ENCODE measurements at places on chromosomes 13 and 19. TPM values are rescaled to one million over a fixed set of nuclear protein-coding genes. Genes with fewer than 3 reads are reported as not detected.

PRSS57 gene
- total RNA-seq = 0.34 TPM

PSG11 gene
- total RNA-seq = not detected

- DNase-seq = no peak
Observed at GRCh38 chr13:53150568-53150967, 122.0 kb downstream of the OLFM4 start.

DNA sequence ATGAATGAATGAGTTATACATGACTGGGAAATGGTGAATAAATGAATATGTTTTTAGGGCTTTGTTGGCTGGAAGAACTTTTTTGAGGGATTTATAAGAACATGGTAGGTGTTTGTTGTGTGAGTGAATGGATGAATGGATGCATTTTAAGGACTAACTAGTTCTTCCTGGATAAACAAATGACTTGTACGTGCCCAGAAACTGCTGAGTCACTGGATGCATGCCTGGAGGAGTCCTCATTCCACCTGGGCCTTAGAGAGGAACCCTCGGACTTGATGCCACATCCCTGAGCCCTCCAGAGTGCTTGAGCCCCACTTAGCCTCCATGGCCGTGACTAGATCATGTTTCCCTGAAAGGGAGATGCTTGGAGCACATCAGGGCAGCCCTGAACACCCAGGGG lies 153.4 kb downstream of the DPF1 start:
- DNase-seq = no peak

- DNase-seq = no peak
Observed at GRCh38 chr19:51194527-51195315, 30.2 kb upstream of the CD33 start.

PDX1 gene
- total RNA-seq = not detected

ICAM4 gene
- total RNA-seq = 0.29 TPM

- DNase-seq = no peak
Observed at GRCh38 chr19:35545855-35546381, 492 bp downstream of the TMEM147 start.

FAM216B gene
- not detected for total RNA-seq

GRCh38 chr19:17807731-17808316 lies 12.9 kb downstream of the B3GNT3 start:
- DNase-seq = no peak

MISP gene
- not detected for total RNA-seq

GRCh38 chr19:48401287-48401686 lies 7.8 kb downstream of the GRIN2D start:
- DNase-seq = no peak

DNA sequence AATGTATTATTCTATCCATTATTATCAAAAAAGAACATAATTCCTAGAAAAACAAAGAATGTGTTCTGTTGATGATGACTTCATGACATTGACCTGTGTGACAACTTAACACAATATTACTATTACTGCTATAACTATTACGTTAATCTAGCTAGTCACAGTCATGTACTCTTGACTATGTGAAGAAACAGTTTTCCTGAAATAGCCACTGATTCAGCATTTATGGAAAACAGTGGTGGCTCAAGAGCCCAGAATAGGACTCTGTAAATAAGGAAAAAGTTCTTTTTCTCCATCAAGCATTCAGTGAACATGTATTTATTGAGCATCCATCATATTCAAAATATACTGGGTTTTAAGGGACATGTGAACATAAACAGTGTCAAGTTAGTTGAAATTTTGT lies 93.5 kb downstream of the COG6 start:
- DNase-seq = no peak

DNA sequence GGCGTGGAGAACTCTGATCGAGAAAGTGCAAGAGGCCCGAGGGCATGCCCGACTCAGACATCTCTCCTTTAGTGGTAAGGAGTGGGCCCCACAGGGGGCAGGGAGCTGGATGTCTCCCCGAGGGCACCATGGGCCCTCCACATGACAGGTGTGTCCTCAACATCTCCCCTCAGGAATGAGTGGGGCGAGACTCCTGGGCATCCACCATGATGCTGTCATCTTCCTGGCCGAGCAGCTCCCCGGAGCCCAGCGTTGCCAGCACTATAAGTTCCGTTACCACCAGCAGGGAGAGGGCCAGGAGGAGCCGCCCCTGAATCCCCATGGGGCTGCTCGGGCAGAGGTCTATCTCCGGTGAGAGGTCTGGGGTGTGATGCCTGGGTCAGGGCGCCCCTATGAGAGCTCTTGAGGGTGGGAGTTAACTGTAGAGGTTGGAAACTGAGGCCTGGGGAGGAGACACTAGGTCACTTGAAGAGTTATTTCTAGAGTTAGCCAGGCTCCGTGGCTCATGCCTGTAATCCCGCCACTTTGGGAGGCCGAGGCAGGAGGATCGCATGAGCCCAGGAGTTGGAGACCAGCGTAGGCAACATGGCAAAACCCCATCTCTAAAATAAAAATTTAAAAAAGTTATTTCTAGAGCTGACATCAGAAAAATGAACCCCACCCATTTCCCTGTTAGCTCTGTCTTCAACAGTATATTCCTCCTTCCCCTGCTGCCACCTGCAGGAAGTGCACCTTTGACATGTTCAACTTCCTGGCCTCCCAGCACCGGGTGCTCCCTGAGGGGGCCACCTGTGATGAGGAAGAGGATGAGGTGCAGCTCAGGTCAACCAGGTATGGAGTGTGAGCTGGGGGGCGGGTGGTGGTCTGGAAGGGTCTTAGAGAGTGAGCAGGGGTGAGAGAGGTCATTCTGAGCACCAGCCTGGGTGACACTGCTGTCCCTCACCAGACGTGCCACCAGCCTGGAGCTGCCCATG lies 5.1 kb downstream of the IGFLR1 start:
- no peak for DNase-seq

- DNase-seq = no peak
Observed at GRCh38 chr13:44853641-44854040, 135.6 kb downstream of the NUFIP1 start.

DNA sequence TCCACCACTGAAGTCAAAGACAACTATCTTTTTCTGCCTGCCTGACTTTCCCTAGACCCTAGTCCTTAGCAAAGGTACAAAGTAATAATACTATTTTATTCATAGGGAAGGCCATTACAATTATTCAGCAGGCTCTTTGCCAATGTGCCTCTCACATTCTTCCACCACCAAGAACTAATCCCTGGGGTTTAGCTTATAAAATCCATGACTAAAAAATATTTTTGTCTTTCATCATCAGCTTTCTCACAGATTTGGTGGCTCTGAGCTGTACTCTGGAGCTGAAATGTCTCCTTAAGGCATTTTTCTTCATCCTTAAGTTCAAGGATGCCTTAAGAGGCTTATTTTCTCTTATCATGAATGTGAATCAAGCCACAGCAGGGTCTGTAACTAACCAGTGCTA lies 96.1 kb downstream of the OXGR1 start:
- no peak for DNase-seq

FXYD1 gene
- 44.4 TPM for total RNA-seq

DNA sequence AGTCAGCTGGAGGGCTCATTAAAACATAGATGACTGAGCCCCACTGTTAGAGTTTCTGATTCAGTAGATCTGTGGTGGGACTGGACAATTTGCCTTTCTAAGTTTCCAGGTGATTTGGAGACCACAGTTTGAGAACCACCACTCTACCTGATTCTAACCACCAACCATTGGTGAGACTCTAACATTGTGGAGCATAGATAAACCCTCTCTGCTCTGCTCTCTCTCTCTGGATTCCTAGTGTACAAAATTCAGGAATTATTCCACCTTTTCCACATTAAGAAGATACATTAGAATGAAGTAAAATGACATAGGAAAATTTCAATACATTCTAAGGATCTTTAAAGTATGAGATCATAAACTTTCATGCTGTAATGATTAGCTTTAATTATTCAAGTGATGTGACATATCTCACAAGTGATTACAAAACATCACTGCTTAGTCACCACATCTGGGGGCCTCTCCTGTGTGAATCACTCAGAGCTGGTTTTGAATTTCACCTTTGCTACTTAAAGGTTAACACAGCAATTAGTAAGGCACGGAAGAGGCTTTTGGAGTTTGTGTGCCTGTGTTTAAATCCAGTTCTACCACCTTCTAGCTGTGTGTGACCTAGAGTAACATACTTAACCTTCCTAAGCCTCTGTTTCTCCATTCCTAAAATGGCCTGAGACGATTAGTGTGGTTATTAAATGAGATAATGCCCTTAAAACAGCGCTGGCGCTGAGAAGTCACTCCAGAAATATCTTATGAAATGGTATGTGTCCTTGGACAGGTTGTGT lies 78.5 kb upstream of the NBEA start:
- DNase-seq = no peak

DNA sequence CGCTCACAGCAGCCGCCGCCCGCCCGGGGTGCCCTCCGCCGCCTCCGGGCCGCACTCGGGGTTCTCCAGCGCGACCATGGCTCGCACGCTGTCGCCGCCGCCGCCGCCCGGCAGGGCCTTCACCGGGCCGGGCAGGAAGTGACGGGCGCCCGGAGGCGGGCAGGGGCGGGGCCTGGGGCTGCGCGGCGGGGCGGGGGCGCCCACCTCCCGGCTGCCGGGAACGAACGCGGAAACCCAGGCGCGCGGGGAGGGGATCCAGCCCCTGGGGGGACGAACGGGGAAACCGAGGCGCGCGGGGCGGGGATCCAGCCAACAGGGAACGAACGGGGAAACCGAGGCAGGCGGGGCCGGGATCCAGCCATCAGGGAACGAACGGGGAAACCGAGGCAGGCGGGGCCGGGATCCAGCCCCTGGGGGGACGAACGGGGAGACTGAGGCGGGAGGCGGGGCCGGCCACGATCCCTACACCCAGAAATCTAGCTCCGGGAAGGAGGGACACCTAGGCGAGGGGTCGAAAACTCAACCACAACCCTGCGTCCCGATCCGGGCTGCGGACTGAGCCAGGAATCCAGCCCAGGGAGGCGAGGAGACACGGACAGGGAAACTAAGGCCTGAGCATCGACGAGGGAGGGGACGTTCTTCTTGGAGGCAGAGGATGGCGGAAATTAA lies at the start of gene R3HDM4:
R3HDM4 (minus strand) TSS at position 140 of the 669 bp plus-strand sequence; CDS start at position 78, 62 bp downstream.
- no peak for DNase-seq

DNA sequence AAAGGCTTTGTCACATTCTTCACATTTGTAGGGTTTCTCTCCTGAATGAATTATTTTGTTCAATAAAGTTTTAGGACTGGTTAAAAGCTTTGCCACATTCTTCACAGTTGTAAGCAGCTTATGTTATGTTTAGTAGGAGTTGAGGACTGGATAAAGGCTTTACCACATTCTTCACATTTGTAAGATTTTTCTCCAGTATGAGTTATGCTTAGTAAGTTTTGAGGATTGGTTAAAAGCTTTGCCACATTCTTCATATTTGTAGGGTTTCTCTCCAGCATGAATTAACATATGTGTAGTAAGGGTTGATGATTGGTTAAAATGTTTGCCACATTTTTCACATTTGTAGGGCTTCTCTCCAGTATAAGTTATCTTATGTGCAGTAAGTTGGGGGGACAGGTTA lies 79.9 kb downstream of the ZNF431 start:
- DNase-seq = no peak

RDH8 gene
- not detected for total RNA-seq

- no peak for DNase-seq
Observed at GRCh38 chr13:50072676-50073075, 57.4 kb downstream of the KCNRG start.

WDR87 gene
- not detected for total RNA-seq

DNA sequence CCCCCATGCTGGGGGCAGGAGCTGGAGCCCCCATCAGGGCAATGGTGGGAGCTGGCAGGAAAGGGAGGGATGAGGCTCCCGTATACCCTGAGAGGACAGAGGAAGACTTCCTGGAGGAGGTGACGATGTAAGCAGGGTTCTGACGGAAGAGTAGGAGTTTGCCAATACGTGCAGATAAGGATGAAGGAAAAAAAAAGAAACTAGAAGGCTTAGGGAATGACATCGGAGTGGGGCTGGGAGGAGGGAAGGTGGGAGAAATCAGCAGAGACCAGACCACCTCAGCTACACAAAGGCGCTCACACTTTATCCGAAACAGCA lies 32.3 kb downstream of the ARHGEF18 start:
- DNase-seq = no peak

- DNase-seq = no peak
Observed at GRCh38 chr19:48363500-48363809, 285 bp downstream of the TMEM143 start.

- no peak for DNase-seq
Observed at GRCh38 chr19:8023371-8023770, 17.9 kb upstream of the ELAVL1 start.

NLRP9 gene
- not detected for total RNA-seq

GRCh38 chr13:66689628-66690027 lies 540.5 kb downstream of the PCDH9 start:
- no peak for DNase-seq

GRCh38 chr13:100124265-100124664 lies 35.4 kb downstream of the PCCA start:
- no peak for DNase-seq

- DNase-seq = no peak
Observed at GRCh38 chr13:60094385-60095088, 69.2 kb downstream of the DIAPH3 start.

PNMA8B gene
- 3.3 TPM for total RNA-seq

- peak; percentile 53 for DNase-seq
Observed at GRCh38 chr19:35378356-35378755, 7.5 kb downstream of the GPR42 start.

- no peak for DNase-seq
Observed at GRCh38 chr13:97387485-97387839, 46.5 kb upstream of the RAP2A start.

TMEM150B gene
- total RNA-seq = 1.8 TPM

STX10 gene
- total RNA-seq = 59.0 TPM

- DNase-seq = no peak
Observed at GRCh38 chr13:27170516-27171243, 931 bp downstream of the USP12 start.

DNA sequence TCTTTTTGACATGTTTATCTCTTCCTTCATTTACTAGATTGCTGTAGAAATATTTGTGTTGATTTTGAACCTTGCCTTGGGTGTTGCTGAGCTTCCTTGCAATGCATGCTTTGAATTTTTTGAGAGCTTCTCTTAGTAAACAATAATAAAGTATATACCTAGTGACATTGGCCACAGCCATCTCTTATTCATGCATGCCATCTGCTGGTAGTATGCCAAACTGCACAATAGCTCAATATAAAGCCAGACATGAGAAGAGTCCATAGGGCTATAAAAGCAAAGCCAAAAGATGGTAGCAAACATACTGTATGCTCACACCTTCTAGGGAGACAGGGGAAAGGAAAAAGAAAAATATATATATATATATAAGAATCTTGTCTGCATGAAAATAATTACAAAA lies 18.9 kb upstream of the ZSCAN5A start:
- DNase-seq = no peak

DNA sequence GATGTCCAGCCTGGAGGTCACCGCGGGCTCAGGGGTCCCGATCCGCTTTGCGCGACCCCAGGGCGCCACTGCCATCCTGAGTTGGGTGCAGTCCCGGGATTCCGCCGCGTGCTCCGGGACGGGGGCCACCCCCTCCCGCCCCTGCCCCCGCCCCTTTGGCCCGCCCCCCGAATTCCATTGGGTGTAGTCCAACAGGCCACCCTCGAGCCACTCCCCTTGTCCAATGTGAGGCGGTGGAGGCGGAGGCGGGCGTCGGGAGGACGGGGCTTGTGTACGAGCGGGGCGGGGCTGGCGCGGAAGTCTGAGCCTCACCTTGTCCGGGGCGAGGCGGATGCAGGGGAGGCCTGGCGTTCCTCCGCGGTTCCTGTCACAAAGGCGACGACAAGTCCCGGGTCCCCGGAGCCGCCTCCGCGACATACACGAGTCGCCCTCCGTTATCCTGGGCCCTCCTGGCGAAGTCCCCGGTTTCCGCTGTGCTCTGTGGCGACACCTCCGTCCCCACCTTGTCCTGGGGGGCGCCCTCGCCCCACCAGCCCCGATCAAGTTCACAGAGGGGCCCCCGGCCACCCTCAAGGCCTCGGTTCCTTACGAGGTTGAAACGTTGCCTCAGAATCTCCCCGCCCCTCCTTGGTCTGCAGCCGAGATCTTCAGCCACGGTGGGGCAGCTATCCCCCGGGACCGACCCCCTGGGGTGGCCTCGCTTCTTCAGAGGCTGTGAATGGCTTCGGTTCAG lies 1.2 kb downstream of the LDLR start:
- peak; percentile 100 for DNase-seq
